MG63 (cell line): ENCODE measurements at places on chromosomes 2 and 18.

GRCh38 chr2:16184945-16185660 is 244.8 kb downstream of the MYCN start:
- DNase-seq, result no peak

- DNase-seq, result no peak
These were observed 66.8 kb upstream of the FOSL2 start for GRCh38 chr2:28325567-28326468.

DNA sequence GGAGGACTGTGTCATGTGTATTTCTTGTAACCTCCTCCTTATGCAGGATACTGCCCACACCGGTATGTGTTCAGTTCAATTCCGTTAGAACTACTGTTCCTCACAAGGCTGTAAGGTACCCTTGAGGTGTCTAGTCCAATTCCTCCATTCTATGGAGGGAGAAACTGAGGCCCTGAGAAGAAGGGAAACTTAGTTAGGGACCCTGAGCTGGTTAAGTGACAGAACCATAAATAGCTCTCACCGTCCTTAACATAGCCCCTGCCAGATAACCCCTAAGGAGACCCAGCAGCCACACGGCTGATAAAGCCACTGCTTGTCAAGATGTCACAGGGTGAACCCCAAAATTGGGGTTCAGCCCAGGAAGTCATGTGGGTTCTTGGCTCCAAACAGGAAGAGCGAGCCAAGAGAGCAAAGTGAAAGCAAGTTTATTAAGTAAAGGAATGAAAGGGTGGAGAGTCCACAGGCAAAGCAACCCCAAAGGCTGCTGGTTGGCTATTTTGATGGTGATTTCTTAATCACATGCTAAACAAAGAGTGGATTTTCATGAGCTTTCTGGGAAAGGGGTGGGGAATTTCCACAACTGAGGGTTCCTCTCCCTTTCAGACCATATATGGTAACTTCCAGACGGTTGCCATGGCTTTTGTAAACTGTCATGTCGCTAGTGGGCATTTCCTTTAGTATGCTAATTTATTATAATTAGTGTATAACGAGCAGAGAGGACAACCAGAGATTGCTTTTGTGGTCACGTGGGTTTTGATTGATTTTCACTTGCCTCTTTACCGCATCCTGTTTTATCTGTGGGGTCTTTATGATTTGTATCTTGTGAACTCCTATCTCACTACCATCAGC is 83.4 kb upstream of the RTN4 start:
- no peak for DNase-seq

DNA sequence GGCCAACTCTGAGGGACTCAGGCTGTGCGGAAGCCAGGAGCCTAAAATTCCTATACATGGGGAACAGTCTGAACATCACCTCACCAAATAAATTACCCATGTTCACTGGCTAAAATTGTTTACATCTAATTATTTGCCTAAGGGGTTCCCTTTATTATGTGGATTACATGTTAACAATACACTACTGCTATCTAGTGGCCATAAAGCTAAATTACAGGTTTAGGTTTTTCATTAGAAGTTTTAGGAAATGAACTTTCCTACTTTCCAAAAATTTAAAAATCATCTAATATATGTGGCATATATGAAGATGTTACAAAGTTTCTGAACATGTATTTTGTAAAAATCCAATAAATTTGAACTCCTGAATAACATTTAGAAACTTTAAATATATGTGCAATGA is 40.3 kb downstream of the PLA2R1 start:
- DNase-seq, result no peak

DNA sequence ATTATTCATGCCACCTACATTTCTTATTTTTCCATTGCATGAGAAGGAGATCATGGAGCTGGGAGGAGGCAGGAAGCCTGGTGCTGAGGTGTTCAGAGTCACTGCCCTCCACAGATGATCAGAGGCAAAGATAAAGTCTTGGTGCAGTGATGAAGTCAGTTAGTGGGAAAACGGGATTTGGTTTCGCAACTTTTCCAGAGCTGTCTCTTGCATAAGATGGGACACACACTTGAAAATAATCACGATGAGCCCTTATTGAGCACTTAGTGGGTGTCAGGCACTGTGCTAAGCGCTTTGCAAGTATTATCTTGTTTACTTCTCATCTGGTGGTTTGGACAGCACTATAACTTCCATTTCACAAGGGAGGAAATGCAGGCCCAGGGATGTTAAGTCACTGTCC is 222.1 kb upstream of the SMAD2 start:
- no peak for DNase-seq
